ENCODE measurements at places on chromosomes 13 and 19.
A peak's percentile ranks its signal among the peaks of the same experiment; 100 is the strongest.

- peak; percentile 86 for DNase-seq
Observed at GRCh38 chr19:6516659-6517291, 14.1 kb upstream of the TNFSF9 start.

DNA sequence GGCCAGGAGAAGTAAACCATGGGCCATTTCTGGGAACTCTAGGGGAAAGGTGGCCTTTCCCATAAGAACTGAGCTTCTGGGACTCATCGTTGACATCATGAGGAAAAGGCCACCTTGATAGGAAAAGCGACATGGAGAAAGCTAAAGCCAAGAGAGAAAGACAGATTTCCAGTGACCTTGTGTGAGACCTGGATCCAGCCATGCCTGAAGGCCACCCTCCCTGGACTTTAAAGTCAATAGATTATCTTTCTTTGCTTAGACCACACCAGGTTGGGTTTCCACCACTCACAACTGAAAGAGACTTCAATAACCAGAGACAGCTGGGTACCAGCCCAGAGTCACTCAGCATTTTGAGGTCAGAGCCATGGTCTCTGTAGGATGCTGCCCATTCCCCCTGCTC is 3.5 kb downstream of the CYP4F2 start:
- DNase-seq, result no peak

DNA sequence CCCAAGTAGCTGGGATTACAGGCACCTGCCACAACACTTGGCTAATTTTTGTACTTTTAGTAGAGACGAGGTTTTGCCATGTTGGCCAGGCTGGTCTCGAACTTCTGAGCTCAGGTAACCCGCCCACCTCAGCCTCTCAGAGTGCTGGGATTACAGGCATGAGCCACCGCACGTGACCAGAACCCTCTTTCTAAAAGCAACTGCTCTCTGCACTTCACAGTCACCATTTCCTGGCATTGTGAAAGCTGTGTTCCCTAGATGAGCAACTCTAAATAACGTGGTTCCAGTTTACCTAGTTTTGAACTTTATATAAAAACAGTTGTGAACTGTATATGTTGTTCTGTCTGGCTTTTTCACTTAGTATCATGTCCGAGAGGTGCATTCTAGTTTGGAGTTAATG is 152.9 kb downstream of the SIPA1L3 start:
- DNase-seq, result no peak

DNA sequence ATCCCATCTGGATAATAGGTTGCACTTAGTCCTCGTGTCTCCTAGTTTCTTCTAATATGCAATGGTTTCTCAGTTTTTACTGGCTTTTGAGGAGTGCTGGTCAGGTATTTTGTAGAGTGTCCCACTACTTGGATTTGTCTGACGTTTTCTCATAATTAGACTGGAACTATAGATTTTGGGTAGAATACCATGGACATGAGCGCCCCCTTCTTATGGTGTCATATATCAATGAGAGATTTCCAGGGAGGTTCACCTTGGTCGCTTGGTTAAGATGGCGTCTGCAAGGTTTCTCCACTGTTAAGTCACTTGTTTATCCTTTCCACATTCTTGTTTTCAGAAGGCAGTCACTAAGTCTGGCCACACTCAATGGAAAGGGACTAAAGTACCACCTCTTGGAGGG is 6.7 kb downstream of the SOHLH2 start:
- DNase-seq, result no peak

- no peak for DNase-seq
Observed at GRCh38 chr19:31270897-31271296, 78.3 kb downstream of the TSHZ3 start.

DNA sequence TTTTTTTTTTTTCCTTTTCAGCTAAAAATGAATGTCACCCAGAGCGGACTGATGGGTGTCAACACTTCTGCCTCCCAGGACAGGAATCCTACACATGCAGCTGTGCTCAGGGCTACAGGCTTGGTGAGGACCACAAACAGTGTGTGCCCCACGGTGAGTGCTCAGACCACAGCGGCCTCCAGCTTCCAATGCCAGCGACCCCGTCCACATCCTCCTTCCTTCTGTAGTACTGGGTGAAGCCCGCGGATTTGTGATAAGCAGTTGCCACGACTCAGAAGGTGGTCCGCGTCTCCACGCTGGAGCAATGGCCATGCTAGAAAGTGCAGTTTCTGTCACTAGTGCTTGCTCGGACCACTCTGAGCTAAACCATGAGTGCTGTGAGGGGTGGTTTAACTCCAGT is 6.0 kb downstream of the PROZ start:
- no peak for DNase-seq
